Activated T-helper 1 cell treated with anti-CD3 and anti-CD28 coated beads, Interleukin-2, amount 50 U/mL, for 16 hours (primary cell): ENCODE measurements at places on chromosomes 2 and 18.

- no peak for DNase-seq
Observed at GRCh38 chr2:237682856-237683670, 55.7 kb downstream of the LRRFIP1 start.

GRCh38 chr2:157364257-157364974 is 38.8 kb upstream of the ERMN start:
- no peak for DNase-seq

GRCh38 chr2:186946896-186947467 is 98.0 kb upstream of the ZSWIM2 start:
- DNase-seq: no peak

GRCh38 chr2:127414638-127415592 is 3.3 kb upstream of the PROC start:
- no peak for DNase-seq

DNA sequence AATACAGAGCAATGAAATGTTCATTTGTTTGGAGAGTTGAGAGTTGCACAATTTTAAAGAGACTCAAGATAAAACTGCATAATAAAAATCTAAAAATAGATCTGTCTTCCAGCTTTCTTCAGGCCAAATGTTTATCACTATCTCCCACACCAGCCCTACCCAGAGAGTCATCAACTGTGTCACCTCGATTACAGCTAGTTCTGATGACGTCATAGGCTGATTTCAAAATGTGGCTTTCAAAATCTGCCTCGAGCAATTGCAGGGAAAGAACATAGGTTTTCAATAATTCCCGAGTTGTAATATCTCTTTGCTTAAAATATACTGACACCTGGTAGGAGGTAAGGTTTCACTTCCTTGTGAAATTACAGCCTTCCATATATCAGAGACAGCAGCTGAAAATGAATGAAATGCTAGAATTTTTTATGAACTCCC is 677.6 kb upstream of the ID2 start:
- no peak for DNase-seq

DNA sequence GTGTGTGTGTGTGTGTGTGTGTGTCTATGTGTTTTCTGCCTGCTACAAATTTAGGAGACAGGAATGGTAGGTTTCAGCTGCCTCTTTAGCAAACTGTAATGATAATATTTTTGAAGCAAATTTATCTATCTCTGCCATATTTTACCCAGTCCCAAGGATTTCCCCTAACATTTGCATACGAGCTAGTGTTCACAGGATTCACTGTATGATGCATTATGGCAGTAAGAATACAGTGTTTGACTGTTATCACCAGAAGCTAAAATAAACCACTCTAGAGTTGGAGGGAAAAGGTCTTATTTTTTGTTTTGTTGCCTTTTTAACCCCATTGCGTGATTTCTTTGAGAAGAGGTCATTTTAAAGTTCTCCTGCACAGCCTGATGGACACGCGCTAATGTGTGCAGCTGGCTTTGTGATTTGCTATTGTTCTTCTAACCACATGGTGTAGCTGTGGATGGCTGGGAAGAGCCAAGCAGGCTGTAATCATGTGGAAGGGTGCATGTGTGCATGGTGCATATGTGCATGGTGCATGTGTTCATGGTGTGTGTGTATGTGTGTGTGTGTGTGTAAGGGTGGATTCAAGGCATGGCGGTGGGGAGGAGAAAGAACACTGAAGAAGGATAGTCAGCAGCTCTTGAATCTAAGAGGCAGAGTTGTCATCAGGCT is 62.4 kb downstream of the PLB1 start:
- DNase-seq: no peak

DNA sequence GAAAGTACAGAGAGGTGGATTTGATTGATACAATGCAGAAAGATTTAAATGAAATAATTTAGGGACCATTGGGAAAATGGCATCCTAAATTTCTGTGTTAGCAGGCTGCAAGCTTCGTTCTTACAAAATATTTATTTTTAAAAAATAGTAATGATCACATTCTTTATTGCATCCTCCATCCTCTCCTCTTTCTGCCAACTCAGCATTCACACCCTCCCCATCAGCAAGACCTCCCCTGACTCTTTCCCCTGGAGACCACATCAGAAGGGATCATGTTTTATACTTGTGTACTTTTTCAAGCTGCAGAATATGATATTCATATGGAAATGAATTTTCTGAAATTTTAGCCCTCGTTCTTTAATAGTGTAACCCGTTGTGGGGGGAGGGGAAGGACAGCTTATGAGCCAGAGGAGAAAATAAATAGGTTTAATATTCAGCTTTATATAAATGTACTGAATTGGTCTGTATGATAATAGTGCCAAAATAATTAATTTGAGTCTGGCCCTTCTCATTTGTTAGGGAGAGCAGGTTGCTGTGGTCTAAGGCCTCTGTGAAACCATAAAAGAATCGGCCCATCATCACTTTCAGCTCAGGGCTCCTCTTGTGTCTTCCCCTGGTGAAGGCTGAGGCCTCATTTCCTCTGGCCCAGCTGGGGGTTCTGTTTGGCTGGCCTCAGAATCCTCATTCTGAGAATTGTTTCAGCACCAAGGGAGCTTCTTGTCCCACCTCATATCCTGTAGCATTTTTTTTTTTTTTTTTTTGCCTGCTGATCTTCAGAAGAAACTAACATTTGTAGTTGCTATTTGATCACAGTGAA is 330.8 kb downstream of the TXNL1 start:
- no peak for DNase-seq

GRCh38 chr2:138137949-138138348 is 173.7 kb downstream of the HNMT start:
- no peak for DNase-seq

- DNase-seq: no peak
Observed at GRCh38 chr18:78138983-78139496, 840.6 kb upstream of the SALL3 start.

DNA sequence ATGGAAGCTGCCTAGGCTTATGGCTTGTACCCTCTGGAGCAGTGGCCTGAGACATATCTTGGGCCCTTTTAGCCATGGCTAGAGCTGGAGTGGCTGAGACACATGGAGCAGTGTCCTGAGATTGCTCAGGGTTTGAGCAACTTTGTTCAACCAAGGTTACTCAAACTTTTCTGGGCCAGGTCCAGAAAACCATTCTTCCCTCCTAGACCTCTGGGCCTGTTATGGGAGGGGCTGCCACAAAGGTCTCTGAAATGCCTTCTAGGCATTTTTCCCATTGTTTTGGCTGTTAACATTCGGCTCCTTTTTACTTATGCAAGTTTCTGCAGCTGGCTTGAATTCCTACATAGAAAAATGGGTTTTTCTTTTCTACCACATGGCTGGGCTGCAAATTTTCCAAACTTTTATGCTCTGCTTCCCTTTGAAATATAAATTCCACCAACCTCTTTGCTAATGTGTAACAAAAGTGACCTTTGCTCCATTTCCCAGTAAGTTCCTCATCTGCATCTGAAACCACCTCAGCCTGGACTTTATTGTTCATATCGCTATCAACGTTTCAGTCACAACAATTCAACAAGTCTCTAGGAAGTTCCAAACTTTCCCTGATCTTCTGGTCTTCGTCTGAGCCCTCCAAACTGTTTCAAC is 84.9 kb upstream of the MAP4K3 start:
- DNase-seq: no peak

DNA sequence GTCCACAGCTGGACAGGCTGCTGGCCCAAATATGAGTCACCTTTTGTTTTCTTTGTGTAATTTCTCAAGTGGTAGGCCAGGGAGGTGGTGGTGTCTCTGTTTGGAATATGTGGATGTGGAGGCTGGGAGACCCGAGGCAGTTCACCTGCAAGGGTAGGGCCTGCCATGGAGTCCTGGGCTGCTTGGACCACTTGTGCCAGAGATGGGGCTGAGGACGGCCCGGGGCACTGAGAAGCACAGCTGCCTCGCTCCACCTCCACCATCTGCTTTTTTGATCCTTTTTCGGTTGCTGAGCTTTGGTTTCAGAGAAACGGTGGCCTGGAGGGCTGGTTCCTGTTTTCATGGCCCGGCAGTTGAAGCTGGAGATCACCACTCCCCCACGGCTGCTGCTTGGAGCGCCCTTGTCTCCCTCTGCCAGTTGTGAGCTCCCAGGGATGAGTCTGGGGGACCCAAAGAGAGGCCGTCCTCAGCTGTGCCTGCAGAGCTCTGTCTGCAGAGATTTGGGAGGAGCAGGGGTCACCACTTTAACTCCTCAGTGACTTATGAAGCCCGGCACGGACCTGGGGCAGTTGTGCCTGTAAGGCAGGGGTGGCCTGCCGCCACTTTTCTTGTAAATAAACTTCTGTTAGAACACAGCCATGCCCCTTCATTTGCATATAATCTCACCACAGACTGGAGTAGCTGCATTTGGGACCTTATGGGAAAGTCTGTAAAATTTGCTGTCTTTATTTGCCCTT is 67.6 kb upstream of the MCFD2 start:
- DNase-seq: no peak

GRCh38 chr18:24630346-24630880 is 170.0 kb downstream of the HRH4 start:
- no peak for DNase-seq

DNA sequence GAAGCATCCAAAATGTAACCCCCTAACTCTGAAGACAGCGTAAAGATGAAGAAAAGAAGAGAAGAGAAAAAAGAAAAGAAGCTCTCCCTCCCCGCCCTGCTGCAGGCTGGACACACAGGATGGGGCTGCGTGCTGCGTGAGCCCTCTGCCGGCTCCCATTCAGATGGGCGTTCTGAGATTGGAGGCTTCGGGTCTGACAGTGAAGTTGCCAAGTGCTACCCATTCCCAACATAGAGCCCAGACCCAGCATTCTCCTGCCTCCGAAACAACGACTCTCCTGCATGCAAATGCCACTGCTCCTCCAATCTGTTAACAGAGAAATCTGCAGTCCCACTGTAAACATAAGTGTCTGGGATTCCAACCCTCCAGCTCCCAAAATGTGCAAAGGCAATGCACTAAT is 234.9 kb downstream of the BCL11A start:
- no peak for DNase-seq

- peak; percentile 51 for DNase-seq
Observed at GRCh38 chr2:74834792-74835755, 1.1 kb downstream of the HK2 start.

- no peak for DNase-seq
Observed at GRCh38 chr2:99729104-99730025, 239.5 kb upstream of the REV1 start.

DNA sequence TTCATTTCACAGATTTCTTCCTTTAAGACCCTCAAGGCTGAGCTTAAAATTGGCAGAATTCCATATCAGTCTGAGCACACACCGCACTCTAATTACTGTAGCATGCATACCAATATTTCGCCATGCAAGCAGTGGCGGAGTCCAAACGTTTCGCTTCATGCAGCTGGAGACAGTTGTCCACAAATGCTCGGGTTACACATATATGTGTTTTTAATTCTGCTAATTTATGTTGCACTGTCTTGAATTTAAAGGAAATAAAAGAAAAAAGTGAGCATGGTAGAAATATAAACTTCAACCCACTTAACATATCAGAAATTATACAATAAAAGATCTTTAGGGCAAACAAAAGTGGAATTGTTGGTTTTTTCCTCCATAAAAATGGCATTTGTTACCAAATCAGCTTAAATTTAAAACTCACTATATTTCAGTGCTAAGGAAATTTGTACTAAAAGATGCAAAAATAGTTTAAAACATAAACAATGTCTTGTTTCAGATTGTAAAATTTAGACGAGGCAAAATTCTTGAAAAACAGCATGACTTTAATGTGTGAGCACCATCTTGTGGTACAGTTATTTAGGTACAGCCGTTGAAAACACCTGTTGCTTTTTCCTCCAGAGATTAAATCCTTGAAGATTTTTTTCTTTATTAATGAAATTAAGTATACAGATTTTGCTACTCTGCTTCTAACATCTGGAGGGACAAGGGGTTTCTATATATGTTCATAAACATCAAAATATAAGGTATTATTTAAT is 24.1 kb upstream of the KANSL1L start:
- DNase-seq: no peak

GRCh38 chr18:2310886-2311285 is 260.4 kb downstream of the METTL4 start:
- no peak for DNase-seq

- no peak for DNase-seq
Observed at GRCh38 chr2:210633699-210634098, 77.3 kb downstream of the CPS1 start.

GRCh38 chr2:48249631-48250473 is 280.1 kb upstream of the STON1 start:
- DNase-seq: no peak

DNA sequence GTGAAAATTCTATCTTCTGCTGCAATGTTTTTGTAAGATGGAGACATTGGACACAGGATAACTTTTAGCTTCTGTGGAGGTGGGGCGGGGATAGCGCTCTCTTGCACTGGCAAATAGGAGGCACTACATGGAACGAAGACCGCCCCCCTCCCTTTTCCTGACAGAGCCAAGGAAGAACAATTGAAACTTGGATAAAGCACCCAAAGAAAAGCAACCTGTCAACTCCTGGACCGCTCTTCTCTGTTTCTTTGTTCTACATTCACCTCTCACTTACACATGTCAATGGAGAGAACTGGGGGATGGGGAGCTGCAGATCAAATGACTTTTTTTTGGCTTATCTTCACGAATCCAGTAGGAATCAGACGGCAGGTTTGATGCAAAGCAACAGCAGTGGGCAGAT is 126.3 kb upstream of the CHAC2 start:
- no peak for DNase-seq

DNA sequence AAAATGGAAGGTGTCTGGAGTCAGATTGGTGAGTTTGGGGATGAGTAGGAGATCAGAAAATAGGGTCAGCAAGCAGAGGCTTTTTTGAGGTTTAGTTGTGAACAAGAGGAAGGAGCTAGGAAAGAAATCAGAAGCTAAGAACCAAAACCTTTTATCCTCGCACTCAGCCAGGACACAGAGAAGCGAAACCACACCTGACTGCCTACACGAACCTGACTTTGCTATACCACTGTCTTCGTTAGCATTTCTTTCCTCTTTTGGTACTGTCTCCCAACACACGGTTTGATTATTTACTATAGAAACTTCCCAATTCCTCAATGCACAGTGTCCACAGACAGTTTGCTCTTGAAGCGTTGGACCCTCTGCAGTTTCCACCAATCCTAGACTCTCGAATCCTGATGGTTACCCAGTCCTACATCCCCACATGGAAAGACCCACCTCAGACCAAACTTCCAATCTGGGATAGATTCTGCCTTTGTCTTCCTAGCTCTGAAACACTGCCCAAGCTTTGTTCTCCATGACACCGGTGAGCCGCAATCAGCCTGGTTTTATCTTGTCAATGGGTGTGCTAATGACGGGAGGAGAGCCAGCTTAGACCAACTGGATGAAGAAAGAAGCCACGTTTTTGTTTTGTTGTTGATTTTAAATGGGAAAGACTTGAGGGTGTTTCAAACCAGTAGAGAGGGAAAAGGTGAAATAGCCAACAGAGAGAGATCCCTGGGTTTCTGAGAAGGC is 137.4 kb downstream of the CABLES1 start:
- no peak for DNase-seq

- DNase-seq: no peak
Observed at GRCh38 chr2:239949537-239949936, 75.6 kb downstream of the NDUFA10 start.
